ENCODE measurements at places on chromosomes 4 and X. TPM values are rescaled to one million over a fixed set of nuclear protein-coding genes. Genes with fewer than 3 reads are reported as not detected.

CT45A3 gene
- total RNA-seq = not detected

BEX5 gene
- total RNA-seq = 5.8 TPM

PPBP gene
- total RNA-seq = 3.4 TPM

ADGRL3 gene
- 3.7 TPM for total RNA-seq

RTL3 gene
- 0.12 TPM for total RNA-seq

EMD gene
- total RNA-seq = 61.8 TPM

DIPK2B gene
- total RNA-seq = 9.8 TPM

TACC3 gene
- total RNA-seq = 25.7 TPM

MAML3 gene
- 12.0 TPM for total RNA-seq

SPIN2A gene
- total RNA-seq = 0.69 TPM

CT55 gene
- total RNA-seq = not detected

DKK2 gene
- total RNA-seq = 0.50 TPM

- no peak for DNase-seq
Measured at GRCh38 chr4:113645771-113646441, 115.6 kb downstream of the CAMK2D start.

DNA sequence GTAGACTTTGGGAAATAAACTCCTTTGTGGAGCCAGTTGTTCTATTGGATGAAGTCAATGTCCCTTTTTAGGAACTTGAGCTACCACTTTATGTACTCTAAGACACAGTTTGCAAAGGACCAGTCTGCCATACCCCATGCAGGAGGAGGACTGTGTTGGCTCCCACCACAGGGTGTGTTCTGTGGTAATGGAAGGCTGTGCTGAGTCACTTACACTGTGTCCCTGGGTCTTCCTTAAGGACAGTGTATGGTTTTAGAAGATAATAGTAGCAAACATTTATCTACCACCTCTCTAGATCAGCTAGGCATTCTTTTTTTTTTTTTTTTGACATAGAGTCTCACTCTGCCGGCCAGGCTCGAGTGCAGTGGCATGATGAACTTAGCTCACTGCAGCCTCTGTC is 184.0 kb upstream of the PGRMC2 start:
- no peak for DNase-seq

GRCh38 chr4:129394635-129395034 is 298.7 kb downstream of the C4orf33 start:
- no peak for DNase-seq

GRCh38 chrX:107025545-107025944 is 25.5 kb upstream of the MORC4 start:
- DNase-seq = no peak

GRCh38 chrX:24190500-24191156 is 41.1 kb downstream of the ZFX start:
- DNase-seq = no peak

DNA sequence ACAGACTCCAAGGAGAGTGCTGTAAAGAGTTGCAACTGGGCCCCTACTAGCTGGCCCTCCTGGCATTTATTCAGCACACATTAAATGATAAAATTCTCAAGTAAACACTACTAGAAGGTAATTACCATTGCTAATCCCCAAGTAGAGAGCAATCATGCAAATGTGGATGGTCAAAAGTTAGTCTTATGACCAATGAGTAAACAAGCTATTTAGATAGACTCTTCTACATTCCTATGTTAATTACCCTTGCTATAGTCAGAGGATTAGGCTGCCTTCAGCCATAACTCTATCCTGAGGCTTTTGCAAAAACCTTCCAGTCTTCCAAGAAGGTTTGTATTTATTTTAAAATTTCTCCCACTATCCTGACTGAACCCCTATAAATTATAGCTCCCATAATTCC is 28.3 kb upstream of the HPGD start:
- DNase-seq = no peak

- no peak for DNase-seq
Measured at GRCh38 chr4:165472943-165473676, 94.3 kb downstream of the CPE start.

DNA sequence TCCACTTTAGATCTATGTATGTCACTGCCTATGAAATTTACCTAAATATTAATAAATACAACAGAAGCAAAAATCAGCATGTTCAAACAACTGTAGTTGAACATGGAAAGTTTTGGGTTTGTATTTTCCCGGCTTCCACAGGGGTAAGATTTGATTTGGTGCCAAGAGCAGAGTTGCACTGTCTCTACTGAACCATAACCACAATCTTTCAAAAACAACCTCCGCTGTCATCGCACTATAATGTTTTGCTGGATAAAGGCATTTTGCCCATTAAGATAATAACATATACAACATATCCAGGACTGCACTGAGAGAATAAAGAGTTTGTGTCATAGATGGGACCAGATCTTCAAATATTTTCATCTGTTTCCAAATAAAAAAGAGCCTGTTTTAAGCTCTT is 94.9 kb downstream of the TENM3 start:
- no peak for DNase-seq

GRCh38 chrX:24646745-24647182 is 383 bp downstream of the PCYT1B start:
- no peak for DNase-seq

DNA sequence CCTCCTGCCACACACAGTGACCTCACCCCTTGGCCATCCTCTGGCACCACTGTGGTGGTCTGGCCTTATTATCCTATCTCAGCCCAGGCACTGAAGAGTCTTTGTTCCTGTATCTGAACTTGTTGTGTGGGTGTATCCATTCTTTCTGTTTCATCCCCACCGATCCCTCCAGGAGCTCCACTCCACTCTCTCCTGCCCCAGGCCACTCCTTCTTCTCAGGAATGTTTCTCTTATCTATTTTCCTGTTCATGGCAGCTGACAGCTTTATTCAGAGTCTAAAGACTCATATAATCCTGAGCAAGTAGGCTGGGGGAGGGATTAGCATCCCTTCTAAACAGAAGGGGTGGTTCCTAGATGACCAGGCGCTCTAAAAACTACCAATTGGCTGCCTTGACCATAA is 150.0 kb downstream of the ANAPC10 start:
- no peak for DNase-seq

DNA sequence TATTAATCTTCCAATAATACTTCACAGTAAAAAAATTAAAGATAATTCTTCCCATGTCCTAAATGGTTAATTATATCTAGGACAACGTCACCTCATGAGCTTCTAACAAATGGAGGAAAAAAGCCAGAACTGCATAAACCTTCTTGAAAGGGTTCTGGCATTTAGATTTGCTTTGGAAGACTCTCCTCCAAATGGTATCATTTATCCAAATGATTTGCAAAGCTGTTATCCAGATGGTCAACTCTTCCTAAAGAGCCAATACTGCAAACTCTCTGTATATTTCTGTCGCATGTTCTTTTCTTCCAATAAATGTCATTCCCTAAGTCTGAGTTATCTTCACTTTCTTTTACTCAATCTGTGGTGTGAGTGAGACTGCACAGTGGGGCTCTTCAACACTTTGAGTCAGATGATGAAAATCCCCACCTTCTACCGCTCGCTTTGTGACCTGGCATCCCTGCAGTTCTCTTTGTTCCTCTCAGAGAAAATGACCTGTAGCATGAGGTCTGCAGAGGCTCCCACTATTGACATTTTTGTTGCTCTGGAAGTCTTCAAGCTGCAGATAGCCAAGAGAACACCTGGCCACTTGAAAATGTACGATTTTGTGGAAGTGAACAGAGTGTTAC is 52.9 kb downstream of the TMEM150C start:
- DNase-seq = no peak

GRCh38 chr4:90142081-90142480 is 14.9 kb downstream of the CCSER1 start:
- DNase-seq = no peak

DNA sequence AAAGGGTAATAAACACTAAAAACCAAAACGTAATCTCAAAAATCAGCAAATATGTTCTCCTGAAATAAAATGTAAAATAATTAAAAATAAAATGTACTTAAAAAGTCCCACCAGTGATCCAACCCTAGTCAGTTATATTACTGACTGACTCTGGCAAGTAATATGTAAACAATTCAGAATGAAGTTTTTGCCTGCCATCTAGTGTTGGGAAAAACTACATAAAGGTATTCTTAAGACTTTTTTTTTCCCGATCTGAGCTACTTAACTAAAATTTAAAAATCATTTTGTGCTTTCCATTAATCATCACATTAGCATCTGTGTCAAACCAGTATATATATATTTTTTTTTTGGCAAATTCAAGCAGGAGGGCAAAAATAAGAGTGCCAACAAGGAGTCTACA is 24.0 kb downstream of the RCHY1 start:
- no peak for DNase-seq

- no peak for DNase-seq
Measured at GRCh38 chr4:3420606-3420955, 21.2 kb upstream of the HGFAC start.

- DNase-seq = no peak
Measured at GRCh38 chrX:136417806-136418205, 69.9 kb upstream of the BRS3 start.

- no peak for DNase-seq
Measured at GRCh38 chrX:19836337-19836736, 51.1 kb downstream of the SH3KBP1 start.
